ENCODE measurements at places on chromosomes 7 and 10.

DNA sequence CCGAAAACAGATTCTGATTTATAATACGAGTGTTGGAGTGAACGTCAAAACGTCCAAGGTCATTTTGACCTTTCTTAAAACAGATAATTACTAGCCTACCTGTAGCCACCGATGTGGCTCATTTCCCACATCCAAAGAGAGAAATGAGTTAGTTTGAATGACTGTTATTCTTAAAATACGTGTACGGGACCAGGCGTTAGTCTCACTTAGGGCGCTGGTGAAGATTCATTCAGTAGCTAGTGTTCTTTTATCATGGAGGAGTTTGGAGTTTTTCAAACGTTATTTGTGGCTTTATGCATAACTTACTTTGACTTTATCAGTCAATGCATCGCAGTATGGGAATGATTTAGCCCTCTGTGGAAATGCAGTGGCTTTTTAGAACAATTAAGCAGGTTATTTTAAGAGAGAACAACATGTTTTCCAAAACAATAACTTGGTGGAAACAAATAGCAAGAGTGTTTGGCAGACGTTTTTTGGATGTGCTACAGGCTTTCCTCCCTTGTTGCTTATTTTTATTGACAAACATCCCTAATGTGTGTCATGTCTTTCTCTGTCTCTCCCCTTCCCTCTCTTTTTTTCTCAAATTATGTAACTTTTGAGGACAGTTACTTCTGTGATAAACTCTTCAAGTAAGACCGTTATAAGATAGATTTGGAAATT is 1.6 kb downstream of the BICC1 start:
- ATAC-seq: no peak

DNA sequence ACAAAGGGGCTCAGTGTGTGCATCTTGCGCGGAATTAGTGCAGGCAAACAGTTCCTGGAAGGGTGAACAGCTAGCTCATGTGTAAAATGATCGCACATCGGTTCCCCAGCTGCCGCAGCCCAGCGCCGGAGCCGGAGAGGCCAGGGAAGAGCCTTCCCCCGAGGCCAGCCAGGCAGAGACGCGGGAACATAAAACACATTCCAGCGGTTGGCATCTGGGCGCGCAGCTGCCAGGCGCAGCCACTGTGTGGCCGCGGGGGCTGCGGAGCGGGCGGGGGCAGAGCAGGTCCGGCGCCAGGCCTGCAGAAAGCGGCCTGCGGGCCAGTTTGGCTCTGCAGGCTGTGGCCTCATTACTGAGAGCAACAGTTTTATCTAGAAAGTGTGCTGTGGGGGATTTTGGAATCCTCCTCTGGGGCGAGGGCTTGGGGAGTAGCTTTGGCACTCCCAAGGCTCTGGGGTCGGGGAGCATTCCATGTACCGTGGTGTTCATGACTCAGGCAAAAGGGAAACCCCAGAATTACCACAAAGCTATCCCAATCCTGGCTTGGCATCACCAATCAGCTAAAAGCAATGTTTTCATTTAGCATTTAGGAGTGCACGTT is 74.3 kb downstream of the SAMD9 start:
- ATAC-seq: peak; percentile 63

- ATAC-seq: no peak
These were observed 50.0 kb upstream of the PTN start for GRCh38 chr7:137393570-137393969.

DNA sequence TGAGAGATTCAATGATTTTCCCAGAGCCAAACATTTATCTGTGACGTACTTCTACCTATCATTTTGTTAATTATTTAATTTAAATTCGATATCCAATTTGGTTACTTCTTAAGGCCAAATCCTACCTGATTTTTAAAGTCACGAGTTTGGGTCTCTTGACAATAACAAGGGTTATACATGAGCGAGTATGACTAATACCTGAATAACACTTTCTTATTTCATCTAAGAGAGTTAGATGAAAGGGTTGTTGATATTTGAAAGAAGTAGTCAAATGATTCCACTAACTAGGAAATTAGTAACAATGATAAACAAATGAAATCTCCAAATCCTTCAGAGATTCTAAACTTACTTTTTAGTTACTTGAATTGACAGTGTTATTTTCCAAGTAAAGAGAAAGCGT is 1086.9 kb downstream of the XPNPEP1 start:
- no peak for ATAC-seq

- peak; percentile 89 for ATAC-seq
These were observed 68.6 kb downstream of the CELF2 start for GRCh38 chr10:11086177-11086840.

GRCh38 chr7:126791306-126791705 is 461.4 kb downstream of the GRM8 start:
- ATAC-seq: no peak

DNA sequence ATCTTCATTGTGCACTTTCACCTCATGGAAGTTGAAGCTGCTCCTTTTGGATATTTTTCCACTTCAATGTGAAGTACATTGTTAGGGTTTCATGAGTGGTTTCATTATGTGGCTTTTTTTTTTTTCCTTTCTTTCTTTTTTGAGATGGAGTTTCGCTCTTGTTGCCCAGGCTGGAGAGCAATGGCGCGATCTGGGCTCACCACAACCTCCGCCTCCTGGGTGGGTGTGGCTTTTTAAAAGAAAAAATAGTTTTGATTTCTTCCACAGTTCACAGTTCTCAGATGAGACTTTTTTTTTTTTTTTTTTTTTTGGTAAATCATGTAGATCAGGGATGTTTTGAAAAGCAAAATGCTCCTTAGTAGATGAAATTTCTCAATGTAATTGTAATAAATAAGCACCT is 652.3 kb upstream of the ANKRD30A start:
- ATAC-seq: no peak

- ATAC-seq: no peak
These were observed 92.8 kb downstream of the FOXP2 start for GRCh38 chr7:114507381-114507780.

- no peak for ATAC-seq
These were observed 819.4 kb downstream of the MAGI2 start for GRCh38 chr7:78634093-78634492.

GRCh38 chr10:110657973-110658691 is 14.0 kb downstream of the RBM20 start:
- no peak for ATAC-seq

DNA sequence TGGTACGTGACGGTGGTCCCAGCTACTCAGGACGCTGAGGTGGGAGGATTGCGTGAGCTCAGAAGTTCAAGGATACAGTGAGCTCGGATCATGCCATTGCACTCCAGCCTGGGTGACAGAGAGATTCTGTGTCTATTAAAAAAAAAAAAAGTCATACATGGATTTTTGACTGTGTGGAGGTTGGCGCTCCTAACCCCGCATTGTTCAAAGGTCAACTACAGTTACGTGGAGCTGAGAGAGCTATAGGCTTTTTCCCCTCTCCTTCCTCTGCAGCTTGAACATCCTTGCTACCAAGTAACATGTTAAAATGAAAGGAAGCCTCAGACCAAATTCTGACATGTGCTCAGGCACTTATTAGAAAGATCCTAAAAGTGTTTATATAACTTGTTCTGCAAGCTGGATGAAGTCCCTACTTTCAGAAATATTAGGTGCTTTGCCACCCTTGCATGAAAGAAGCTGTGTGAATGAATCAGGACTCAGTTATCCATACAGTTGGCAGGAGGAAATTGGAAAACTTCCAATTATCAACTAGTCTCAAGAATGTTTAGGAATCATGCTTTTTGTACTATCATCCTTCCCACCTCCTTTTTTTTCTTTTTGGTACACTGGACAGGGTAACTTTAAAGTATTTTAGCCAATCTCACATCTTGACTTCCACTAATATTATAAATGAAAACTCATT is 12.5 kb upstream of the ST7 start:
- no peak for ATAC-seq

- ATAC-seq: peak; percentile 28
These were observed 11.5 kb downstream of the TPK1 start for GRCh38 chr7:144824360-144824759.

DNA sequence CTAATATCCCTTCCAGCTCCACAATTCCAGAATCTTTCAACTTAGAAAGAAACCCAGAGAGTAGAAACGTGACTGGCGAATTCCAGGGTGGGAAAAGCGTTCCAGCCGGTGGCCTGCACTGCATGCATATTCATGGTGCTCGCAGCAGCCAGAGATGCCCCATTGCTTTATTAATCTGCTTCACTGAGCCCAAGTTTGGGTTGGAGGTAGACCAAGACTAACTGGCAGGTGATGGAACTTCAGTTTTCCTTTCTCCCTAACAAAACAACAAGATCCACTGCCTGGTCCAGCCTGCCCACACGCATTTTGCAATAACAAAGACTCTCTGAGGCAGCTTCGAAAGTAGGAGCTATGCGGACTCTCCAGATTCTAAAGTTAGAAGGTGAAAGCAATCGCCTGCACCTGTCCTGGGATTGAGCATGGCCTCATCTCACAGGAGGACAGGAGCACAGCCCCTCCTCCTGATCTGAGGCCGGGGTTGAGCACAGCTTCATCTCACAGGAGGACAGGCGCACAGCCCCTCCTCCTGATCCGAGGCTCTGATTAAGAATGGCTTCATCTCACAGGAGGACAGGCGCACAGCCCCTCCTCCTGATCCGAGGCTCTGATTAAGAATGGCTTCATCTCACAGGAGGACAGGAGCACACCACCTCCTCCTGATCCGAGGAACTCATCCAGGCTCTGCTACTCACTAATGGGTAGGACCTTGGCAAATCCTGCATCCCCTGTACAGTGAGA is 127.8 kb upstream of the LANCL2 start:
- no peak for ATAC-seq

GRCh38 chr7:36188266-36188665 is 35.2 kb downstream of the EEPD1 start:
- ATAC-seq: peak; percentile 71

GRCh38 chr7:139523199-139523941 is at the start of gene CLEC2L:
TSS of gene CLEC2L (plus strand) at chr7:139523685. CDS start at chr7:139523928, 243 bp downstream.
- peak; percentile 94 for ATAC-seq

- no peak for ATAC-seq
These were observed 339.8 kb downstream of the RNLS start for GRCh38 chr10:88243202-88243744.

DNA sequence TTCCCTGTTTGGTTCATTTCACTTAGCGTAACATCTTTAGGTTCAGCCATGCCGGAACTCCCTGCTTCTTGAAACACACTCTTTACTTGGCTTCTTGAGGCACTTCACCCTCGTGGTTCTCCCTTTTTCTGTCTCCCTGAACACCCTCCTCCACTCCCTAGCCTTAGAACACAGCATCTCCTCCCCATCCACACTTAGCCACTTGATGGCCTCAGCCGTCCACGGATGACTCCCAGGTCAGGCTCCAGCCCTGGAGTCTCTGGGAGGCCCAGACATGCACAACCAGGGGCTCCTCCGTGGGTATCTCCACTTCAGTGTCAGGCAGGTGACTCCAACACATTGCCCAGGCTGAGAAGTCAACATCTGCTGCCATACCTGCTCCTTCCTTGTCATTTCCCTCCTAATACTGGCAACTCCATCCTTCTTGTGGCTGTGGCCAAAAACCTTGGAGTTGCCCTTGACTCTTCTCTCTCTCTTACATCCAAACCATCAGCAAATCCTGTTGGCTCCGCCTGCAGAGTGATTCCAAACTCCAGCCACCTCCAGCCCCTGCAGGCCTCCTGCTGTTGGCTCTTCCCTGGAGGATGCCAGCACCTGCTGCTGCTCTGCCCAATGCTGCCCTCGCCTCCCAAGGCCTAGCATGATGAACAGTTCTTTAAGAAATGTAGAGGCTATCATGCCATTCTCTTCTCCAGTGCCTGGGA is 8.4 kb upstream of the INMT start:
- ATAC-seq: no peak

- no peak for ATAC-seq
These were observed 23.5 kb downstream of the OGDH start for GRCh38 chr7:44629829-44630522.

DNA sequence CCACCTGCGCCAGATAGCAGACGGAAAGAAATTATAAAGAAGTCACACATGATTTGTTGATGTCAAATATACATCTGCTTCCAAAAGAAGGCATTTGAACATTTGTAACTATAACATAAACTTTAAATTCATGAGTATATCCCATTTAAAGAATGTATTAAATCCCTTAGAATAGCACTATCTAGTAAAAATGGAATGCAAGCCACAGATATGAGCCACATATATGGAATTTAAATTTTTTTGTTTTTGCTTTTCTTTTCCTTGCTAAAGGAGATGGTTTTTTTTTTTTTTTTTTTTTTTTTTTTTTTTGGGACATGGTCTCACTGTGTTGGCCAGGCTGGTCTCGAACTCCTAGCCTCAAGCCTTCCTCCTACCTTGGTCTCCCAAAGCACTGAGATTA is 730.8 kb downstream of the PHTF2 start:
- no peak for ATAC-seq

DNA sequence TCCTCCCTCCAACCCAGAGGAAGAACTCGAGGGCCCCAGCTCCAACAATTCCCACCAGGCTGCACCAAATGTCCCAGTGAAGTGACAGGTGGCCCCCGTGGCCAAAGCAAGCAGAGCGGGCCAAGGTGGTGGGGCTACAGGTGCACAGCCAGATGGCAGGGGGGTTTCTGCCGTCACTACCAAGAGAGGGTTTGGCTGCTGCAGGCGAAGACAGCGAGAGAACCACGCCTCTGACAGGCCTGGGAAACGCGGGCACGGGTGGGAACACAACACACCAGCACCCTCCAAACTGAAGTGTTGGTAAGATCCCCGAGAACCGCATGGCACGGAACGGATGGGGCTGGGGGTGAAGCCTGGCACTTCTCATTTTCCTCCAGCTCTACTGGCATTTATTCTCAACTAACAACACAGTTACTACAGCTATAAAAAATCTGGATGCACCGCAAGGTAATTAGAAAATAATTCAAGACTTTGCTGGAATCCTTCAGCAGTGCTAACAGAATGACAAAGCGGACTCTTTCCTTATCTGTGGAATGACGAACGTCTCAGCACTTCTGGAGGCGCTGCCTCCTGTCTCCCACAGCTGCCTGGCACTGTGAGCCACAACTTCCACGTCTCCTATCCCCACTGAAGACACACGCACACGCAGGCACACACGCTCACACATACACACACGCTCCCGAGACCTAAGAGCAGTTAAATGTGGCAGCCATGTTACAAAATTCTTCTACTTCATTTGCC is 167.9 kb downstream of the TCERG1L start:
- no peak for ATAC-seq

GRCh38 chr7:130008941-130009847 is 42.0 kb downstream of the ZC3HC1 start:
- ATAC-seq: peak; percentile 7

DNA sequence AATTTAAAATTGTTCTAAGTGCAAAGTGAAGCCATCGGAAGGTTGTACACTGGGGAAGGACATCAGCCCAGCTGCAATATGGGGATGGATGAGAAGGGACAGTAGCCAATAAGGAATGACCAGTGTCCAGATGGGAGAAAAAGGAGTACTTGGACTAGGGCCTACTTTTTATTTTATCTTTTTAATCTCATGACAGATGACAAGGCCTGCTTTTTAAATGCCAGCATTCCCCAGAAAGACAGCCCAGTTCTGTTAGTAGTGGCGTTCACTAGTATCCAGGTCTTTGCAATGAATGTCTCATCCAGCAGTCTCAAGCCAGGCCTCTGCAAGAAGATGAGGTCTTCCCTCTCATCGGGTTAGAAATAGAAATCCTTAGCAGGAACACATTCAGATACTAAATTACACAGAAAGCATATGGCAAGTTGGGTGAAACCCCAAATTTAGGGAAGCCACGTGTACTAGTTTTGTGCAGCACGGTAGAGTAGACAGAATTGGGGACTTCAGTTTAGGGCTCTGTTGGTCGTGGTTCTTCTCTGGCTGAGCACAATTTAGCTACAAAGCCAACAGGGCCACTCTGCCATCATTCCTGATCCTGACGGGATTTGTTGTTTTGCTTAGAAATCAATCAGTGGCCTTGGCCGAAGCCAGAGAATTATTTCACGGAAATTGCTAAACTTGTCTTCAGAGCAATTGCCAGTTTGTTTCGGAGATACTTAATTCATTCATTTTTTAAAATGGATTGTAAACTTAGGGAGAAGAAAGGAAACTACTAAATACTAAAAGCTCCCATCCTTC is 227.8 kb downstream of the ARHGAP21 start:
- ATAC-seq: no peak
